NCI-H526 (cell line): ENCODE measurements at places on chromosomes 2 and 18.

GRCh38 chr18:7566244-7566566, 911 bp upstream of the PTPRM start:
- DNase-seq, result no peak

GRCh38 chr2:29322011-29322410, 206.8 kb downstream of the CLIP4 start:
- no peak for DNase-seq

- DNase-seq, result no peak
Observed at GRCh38 chr2:30239308-30239985, 8.1 kb downstream of the LBH start.

- no peak for DNase-seq
Observed at GRCh38 chr2:192123847-192124246, 70.9 kb downstream of the TMEFF2 start.

DNA sequence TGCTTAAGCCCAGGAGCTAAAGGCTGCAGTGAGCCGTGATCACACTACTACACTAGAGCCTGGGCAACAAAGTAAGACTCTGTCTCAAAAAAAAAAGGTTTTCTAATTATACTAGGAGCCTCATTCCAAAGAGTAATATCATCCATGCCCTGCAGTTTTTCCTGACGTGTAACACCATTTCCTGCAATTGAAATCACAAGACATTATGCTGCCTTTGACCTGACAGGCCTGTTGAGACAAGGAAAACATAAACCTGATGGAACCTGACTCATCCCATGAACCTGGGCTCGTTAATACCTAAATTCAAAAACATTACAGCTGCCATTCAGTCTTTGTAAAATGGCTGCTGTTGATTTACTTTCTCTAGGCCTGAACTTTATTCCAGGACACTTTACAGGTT, 58.7 kb upstream of the PEX13 start:
- DNase-seq, result no peak

DNA sequence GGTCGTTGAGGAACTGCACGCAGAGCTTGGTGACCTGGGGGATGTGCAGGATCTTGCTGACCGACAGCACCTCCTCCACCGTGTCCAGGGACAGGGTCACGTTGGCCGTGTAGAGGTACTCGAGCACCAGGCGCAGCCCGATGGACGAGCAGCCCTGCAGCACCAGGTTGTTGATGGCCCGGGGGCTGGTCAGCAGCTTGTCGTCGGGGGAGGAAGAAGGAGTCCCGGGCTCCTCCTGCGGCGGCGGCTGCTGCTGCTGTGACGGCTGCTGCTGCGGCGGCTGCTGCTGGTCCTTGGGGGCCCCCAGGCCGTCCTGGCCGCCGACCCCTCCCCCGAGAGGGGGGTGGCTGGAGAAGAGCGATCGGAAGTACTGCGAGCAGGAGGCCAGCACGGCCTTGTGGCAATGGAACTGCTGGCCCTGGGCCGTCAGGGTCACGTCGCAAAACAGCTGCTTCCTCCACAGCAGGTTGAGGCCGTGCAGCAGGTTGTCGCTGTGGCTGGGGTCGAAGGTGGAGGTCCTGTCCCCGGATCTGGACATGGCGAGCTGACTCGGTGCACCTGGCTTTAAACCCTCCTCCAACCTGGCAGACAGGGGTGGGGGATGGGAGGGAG, 2.7 kb downstream of the KLHL14 start:
- peak; percentile 58 for DNase-seq

GRCh38 chr2:137321566-137321965, 556.2 kb downstream of the THSD7B start:
- no peak for DNase-seq

DNA sequence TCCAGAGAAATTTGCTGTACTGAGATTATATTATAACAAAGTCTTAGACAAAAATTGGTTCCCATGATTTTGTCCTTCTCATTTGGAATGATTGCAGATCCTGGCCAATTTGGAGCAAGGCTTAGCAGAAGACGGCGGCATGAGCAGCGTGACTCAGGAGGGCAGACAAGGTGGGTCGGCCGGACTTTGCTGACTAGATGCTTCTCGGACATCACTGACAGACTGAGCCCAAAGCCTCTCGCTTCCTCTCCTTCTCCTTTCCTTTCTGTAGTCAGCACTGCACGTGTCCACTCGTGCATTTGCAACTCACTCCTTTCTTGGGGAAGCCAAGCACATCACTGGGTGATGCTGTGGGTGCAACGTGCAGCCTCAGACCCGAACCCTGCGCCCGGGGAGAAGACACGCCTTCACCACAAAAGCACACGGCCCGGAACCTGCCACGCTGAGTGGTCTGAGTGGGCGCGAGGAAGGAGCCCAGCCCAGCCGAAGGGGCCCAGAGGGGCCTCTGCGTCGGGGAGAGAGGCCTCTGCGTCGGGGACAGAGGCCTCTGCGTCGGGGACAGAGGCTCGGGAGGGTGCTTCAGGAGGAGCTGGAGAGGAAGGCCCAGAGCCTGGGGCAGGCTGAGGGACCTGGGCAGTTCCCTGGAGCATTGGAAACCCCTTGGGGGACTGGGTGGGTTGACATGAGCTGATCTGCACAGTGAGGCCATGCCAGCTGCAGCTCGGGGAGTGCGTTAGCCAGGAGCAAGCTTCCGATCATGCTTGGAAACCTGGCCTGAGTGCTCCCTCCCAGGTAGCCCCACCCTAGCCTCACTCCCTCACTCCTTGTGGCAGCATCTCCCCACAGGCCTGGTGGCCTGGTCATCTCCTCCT, 61.6 kb downstream of the ADI1 start:
- DNase-seq, result no peak

DNA sequence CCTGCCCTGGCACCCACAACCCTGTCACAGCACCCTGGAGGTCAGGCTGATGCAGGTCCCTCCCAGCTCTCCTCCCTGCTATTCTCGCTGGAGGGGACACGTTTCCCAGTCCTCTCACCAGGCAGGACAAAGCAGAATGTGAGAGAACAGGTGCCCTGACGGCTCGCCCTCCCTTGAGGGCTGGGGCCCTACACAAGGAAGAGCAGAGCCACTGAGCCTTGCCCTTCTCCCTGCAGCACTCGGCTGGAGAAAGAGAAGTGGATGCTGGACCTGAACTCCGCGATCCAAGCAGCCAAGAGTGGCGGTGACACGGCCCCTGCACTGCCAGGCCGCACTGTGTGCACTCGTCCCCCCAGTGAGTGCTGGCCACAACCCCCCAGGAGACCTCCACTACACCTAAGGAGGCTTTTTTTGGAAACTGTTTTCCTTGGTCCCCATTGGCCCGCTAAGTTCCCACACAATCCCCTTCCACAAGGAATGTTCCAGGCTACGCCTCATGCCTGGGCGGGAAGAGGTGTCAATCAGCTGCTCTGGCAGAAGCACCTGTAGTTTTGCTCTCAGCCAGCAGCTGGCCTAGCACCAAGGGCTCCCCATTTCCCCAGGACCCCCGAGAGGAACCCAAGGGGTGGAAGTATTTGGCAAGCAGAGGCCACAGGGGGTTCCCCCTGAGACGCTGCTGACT, 17.4 kb downstream of the STK25 start:
- DNase-seq, result no peak

GRCh38 chr2:201932511-201932910, 101.1 kb upstream of the FZD7 start:
- DNase-seq, result no peak

- DNase-seq, result no peak
Observed at GRCh38 chr2:10162586-10163497, 40.3 kb downstream of the RRM2 start.

GRCh38 chr2:33317369-33318007, 159.0 kb upstream of the RASGRP3 start:
- no peak for DNase-seq

DNA sequence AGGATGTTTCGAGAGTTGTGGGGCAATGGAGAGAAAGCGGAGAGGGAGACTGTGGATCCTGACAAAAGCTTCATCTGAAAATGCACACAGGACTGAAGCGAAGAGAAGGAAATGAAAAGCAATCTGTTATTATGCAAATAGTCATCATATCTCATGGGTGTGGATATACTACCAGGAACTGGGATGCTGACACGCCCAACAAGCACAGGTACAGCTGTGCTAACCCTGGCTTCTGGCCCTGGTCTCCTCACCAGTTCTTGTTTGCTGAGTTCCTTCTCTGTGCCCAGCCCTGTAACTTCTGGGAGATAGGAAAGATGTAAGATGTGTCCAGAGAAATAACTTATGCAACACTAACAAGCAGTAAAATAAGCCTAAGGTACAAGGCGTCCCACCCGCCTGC, 358.8 kb downstream of the CMPK2 start:
- DNase-seq, result peak; percentile 5

DNA sequence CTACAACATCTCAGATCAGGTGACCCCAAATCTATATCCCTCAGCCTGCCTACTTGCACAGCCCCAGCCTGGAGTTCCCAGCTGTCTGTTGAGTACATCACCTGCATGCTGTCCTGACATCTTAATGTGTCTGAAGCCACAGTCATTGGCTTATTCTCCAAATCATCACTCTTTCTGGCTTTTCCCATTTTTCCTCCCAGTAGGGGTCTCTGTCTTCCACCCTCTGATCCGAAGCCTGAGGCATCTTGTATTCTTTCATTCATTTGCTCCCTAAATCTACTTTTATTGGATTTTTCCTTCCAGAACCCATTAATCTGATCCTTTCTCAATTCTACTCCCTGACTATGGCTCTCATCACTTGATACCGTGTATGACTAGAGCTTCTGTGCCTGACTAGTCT, 332.9 kb upstream of the DCC start:
- DNase-seq, result no peak
